ENCODE measurements at places on chromosomes 16 and 17.

- no peak for DNase-seq
Measured at GRCh38 chr17:76237859-76238313, 2.4 kb downstream of the RNF157 start.

DNA sequence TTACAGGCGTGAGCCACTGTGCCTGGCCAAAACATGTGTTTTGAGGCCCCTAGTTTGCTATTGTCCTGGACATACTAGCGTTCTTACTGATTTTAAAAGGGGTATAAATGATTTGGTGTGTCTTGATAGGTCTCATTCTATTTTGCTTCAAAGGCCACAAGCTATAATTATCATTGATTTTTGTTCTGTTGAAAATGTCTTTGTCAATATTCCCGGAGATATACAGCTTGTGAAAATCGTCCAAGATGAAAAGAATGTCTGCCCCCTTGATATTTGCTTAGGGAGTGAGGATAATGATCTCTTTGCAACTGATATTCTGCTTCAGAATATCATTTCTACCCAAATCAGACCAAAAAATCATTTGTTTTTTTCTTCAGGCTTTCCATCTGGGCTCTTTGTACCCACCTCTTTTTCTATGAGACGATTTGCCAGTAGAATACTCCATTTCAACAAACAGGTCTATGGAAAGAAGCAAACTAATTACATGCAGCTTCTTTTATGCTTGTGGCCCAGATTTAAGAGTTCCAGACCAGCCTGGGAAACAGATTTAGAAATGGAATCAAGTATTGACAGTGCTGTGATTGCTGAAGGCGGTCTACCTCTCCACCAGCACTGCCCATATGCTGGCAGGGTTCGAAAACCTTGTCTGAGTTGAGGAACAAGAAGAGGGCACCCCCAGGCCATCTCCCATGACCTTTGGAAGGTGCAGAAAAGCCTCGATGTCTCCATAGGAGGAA is 14.1 kb upstream of the ST6GALNAC1 start:
- no peak for DNase-seq

DNA sequence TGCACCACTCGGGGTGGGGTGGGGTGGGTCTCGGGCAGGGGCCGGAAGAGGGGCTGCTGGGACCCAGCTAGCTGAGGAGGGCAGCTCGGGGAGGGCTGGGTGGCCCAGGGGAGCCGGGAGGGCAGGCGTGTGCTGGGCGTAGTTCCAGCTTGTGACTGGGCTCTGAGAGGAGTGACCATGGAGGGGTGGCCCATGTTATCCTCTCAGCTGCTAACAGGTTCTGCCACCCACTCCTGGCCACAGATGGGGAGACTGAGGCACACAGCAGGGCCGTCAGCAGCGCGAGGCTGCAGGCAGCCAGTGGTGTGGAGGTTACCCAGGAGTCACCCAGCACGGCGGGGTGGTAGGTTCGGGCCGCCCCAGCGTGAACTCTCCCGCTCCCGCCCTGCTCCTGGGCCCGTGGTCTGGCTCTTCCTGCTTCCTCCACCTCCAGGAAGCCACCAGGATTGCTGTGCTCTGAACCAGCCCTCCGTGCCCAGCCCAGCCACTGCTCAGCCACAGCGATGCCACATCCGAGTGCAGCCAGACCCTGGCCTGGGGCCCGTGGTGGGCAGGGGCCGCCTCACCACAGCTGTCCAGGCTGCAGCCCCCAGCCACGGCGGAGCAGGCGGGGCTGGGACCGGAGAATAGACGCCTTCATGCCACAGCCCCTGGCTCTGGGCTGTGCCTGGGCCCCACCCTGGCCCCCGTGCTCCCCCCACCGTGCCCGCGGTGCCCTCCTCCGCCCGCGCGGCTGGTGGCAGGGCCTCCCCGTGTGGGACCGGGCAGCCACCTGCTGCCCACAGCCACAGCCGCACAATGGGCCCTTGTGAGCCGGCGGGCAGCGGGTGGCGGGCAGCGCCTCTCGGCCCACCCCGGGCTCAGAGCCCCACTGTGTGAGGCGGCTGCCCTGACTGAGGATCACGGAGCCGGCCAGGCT is 26.3 kb upstream of the SSTR5 start:
- no peak for DNase-seq

DNA sequence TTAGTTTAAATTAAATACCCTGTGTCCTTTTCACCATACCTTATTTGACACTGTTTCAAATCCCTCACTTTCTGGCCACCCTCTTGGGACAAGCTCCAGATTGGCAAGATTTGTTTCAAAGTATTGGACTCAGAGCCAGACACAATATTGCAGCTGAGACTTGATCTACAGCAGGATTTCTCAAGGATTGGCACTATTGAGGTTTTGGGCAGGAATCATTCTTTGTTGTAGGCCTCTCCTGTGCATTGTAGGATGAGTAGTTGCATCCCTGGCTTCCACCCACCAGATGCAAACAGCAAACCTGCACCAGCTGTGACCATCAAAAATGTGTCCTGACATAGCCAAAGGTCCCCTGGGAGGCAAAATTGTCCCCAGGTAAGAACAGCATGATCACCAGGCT is 181.2 kb downstream of the CHD9NB start:
- no peak for DNase-seq

GRCh38 chr16:31202414-31203375 is at the start of gene PYCARD:
Gene PYCARD, minus strand, starts transcription at chr16:31202760. Its CDS starts 70 bp downstream, at chr16:31202690.
- DNase-seq, result no peak

- DNase-seq, result peak; percentile 62
Measured at GRCh38 chr16:50671644-50672260, 9.4 kb downstream of the SNX20 start.

- no peak for DNase-seq
Measured at GRCh38 chr17:57915985-57916757, 39.0 kb downstream of the CUEDC1 start.

- no peak for DNase-seq
Measured at GRCh38 chr16:48950184-48950583, 331.5 kb downstream of the CBLN1 start.

- no peak for DNase-seq
Measured at GRCh38 chr17:229709-230394, 48.4 kb upstream of the DOC2B start.

All from CD4-positive, alpha-beta T cell treated with Interleukin-15 for 4 hours (primary cell).